ENCODE measurements at places on chromosomes 3 and 15.

GRCh38 chr3:13480340-13481318 lies 523 bp downstream of the HDAC11 start:
- peak; percentile 84 for DNase-seq

DNA sequence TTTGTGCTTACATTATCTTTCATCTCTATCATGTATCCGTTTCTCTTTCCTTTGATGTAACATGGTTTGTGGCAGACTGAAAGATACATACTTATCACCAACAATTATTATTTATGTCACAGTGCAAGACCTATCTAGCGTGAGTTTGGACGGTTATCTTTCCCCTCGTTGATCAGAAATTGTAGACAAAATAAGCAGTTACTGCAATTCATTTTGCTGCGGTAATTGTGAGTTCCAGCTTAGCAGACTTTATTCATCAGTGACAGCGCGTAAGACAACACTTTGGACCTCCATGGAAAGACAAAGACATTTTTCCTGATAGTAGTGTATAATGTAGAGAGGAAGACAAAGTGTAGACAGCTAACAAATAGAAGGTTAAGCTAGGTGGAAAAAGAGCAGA lies 51.0 kb upstream of the UTS2B start:
- DNase-seq = no peak

GRCh38 chr3:171240504-171240835 lies 213.9 kb upstream of the SLC2A2 start:
- DNase-seq = no peak

GRCh38 chr3:133040696-133041523 lies 2.7 kb downstream of the TMEM108 start:
- no peak for DNase-seq

DNA sequence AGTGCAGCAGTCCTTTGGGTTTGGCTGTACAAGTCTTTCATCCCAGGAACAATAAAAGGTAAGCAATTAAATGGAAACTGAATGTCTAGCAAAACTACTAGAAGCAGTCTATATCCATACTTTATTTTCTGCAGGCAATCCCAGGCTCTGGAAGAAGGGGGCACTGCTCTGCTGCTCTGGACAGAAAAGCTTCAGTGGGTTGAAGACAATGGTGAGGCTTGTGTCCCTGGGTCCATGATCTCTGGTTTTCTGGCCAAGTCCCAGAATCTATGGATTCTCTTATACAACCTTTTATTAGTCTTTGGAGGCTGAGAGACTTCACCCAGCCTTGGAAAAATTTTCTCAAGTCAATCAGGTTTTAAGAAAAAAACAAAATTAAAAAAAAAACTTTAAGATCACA lies 35.6 kb downstream of the SCAP start:
- no peak for DNase-seq

DNA sequence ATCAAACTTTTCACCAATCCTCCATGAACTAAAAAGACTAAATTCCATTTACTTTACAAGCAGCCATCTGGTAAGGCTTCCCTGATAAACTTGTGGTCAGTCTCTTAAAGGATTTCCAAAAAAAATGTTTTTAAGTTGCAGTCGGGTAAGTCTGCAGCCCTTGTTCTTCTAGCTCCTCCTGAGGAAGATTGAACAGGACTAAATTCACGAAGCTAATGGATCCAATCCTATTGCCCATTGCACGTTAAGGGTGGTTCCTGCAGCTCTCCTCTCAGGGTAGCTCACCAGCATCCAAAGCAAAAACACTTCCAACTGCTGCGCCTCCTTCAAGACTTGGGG lies 2.8 kb downstream of the HES1 start:
- no peak for DNase-seq

DNA sequence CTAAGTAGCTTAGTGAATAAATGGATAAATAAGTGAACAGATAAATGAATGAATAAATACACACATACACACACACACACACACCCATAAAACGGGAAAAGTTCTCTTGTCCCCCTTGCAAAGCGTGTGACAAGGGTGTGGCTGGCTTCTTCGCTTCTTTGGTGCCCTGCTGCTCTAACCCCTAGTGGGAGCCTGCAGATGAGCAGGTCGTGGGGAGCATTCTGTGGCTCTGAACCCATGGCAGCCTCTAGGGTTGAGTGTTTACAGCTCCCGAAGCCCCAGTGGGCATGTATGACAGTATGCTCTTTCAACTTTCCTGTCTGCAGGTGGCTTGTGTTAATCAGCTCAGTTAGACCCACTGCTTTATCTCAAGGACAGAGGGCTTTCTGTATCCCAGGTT lies 582.3 kb downstream of the EDEM1 start:
- DNase-seq = no peak

- DNase-seq = peak; percentile 37
These were observed 835 bp upstream of the TTLL3 start for GRCh38 chr3:9809239-9809614.

GRCh38 chr3:114566162-114566755 lies 272.4 kb downstream of the TIGIT start:
- no peak for DNase-seq

DNA sequence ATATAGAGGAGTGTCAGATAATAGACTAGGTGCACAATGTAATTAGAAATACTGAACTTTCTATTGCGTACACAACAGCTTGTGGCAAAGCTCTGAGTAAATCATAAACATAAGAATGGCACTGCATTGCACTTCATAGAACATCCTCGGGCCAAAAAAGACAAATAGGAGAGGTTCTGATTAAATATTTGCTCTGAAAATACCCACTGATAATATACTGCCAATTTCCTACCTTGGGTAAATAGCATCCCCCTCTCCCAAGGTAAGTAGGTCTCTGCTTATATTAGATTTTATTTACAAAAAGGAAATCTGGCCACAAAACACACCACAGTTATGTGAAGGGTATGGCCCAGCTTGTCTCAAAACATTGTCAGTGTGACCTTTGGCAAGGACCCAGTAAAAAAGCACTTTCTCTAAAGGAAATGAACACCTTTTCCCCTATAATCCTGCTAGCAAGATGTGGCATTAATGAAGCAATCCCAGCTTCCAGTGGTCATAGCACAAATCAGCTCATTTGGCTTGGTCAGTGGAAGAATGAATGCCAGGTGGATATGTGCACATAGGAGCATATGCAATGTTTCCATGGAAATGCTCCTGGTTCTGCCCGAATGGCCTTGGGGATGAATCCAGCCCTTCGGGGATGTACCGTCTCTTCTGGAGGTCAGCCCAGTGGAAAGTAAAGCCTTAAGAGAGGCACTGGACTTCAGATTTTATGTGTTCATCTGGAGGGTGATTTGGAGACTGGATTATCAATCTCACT lies 315.9 kb downstream of the LSAMP start:
- DNase-seq = no peak
